ENCODE measurements at places on chromosomes 5 and 9. TPM values are rescaled to one million over a fixed set of nuclear protein-coding genes. Genes with fewer than 3 reads are reported as not detected.

DNA sequence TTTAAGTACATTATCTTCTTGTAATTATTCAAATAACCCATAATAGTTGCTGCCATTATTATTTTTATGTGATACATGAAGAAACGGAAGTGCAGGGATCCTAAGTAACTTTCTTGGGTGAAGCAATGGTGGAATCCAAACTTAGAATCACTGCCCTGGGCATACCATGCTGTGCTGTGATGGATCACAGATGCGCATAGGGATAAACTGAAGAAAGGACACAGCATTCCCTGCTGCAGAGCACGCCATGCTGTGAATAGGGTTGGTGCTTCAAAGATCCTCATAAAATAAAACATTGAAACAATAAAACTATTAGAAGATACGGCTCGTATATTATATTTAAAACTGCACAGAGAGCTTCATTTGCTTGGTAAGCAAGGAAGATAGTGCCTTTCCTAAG lies 211.7 kb upstream of the ADAMTS16 start:
- DNase-seq, result no peak

- DNase-seq, result no peak
These were observed 10.9 kb downstream of the ABL1 start for GRCh38 chr9:130845901-130846481.

GRCh38 chr5:83256091-83256780 lies 178.9 kb downstream of the XRCC4 start:
- DNase-seq, result no peak

DNA sequence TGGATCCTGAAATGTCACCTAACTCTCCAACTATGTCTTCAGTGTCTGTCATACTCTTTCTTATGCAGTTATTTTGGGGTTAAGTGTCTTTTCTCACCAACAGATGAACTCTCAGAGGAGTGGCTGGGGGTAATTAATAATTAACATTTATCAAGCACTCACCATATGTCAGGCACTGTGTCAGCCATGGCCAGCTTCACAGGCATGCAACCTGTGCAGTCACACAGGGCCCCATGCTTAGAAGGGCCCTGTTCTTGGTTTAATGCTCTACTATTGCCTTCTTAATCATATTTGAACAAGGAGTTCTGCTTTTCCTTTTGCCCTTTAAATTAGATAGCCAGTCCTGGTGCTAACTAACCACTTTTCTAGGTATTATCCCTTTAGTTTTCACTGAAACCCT lies 3.4 kb upstream of the GRPEL2 start:
- DNase-seq, result no peak

GRCh38 chr5:88503406-88503805 lies 234.8 kb upstream of the TMEM161B start:
- no peak for DNase-seq

- DNase-seq, result no peak
These were observed 537 bp downstream of the MEIKIN start for GRCh38 chr5:131944702-131945550.

DNA sequence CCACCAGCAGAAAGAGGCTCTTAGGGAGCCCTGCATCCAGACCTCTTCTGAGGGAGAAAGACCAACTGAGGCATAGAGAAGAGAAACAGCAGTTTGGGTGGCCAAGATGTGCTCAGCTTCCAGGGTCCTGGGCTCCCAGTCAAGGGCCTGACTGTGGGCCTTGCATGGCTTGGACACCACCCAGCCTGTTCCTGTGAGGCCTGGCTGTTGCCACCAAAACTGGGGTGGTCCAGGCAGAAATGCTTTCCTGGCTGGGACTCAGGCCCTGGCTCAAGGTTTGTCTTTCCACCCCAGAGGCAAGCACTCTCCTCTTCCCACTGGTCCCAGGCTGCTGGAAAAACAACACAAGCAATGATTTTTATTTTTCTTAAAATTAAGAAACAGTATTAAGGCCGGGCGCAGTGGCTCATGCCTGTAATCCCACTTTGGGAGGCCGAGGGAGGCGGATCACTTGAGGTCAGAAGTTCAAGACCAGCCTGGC lies 13.3 kb downstream of the MYOZ3 start:
- no peak for DNase-seq

DNA sequence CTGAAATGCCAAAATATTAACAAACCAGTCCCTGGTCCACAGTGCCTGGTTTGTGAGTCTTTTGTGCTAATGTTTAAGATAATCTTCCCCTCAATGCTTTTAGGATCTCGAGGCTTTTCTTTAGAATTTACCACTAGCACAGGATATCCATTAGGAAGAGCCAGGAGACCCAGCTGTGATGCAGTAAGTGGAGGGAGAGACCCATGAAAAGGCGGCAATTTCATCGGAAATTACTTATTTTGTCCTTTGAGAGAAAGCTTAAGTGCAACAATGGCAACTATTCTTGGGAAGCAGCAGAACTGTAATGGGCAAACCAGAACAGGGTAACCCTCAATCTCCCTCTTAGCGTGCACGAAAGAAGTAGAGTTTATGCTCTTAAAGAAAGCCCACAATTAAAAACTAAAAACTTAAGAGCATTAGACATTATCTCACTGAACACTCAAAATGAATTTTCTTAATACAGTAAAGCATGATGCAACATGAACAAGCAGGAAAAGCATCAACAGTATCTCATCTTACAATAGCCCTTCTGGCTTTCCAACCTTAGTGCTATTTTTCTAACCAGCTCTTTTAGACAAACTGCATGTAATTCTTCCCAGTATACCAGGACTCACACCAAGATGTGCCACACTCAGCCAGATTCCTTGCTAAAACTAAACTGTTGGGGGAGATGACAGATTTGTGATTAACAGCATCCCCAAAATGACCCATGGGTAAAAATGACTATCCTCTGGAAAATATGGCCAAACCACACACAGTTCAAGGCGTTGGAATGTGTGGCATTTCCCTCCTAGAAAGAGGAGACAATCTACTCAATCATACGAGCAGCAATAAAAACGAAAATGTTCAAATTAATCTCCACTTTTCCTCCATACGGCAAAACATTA lies 36.4 kb downstream of the PWWP2A start:
- no peak for DNase-seq

DNA sequence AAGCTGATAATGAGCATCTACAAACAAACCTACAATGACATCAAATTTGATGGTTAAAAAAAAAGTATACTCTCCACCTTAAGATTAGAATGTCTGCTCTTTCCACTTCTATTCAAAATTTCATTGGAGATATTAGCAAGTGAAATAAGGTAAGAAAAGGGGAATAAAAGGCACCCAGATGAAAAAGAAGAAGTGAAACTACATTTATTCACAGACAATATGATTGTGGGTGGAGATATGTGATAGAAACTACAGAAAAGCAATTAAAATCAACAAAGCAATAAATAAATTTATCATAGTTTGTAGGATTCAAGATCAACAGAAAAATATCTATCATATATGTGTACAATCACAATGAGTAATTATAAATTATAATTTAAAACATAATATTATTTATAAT lies 395.1 kb upstream of the CCNH start:
- DNase-seq, result no peak

DNA sequence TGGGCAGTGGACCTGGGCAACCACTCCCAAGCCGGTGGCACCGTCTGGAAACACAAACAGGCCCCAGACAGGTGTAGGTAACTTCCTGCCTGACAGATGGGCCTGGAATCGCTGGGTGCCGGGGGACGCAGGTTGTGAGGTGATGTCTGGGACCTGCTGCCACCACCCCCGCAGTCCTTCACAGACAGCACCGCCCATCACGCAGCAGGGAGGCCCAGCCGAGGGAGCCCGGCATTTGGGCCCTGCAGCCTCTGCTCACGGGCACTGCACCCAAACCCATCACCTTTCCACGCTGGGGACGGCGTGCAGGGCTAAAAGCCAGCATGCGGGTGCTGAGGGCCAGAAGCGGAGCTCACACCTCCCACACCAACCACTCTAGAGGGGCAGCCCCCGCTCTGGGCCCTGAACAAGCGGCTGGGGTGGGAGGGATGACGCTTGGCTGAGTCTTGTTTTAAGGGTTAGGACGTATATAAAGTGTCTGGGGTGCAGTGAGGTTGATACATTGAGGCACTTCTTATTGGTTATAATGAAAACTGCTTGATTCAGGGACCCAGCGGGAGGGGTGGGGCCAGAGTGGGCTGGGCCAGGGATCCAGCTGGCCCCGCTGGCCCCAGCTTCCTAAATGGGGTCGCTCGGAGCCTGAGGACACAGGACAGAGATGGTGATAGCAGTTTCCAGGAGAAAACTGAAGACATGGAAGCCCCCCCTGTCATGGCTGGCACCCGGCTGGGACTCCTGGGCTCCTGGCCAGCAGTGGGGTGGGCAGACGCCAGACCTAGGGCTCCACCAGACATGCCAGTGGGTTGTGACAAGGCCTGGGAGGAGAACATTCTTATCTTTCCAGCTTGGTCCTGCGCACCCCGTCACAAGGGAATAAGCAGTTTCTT lies 11.3 kb downstream of the MYMK start:
- DNase-seq, result no peak

- DNase-seq, result no peak
These were observed 3.0 kb downstream of the TXNDC15 start for GRCh38 chr5:134877159-134877558.

DNA sequence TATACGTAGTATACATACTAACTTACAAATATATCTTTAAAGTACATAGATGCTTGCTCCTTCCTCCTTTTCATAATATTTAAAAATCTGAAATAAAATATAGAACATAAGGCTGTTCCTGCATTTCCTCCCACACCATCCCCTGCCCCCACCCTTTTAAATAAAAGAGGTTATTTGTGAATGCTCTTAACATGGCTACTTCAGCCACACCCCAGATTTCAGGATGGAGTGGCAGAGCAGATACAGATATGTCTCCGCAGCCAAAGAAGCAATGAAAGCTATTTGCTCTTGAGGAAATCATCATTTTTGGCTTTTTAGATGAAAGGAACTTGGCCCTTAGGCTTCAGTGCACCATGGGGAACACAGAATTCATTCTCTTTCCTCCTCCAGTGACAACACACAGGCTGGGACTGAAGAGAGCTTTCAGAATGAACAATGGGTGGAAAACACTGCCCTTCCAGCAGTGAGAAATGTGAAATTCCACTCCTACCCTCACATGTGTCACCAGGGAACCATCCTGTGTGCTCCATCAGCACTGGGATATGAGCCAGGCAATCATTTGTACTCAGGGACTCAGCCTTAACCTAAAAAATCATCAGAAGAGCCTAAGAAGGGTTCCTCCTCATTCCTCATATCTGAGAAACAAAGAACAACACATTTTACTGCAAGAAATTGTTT lies 134.3 kb downstream of the PPP2R2B start:
- no peak for DNase-seq

The ZDHHC11 gene
- 18.3 TPM for total RNA-seq

The MZB1 gene
- 2.2 TPM for total RNA-seq

The LIFR gene
- total RNA-seq, result not detected

The DOK3 gene
- total RNA-seq, result 1.5 TPM

The TPPP gene
- total RNA-seq, result 12.4 TPM

The IL3 gene
- total RNA-seq, result not detected
